ENCODE measurements at places on chromosomes 12 and 14.

- DNase-seq, result peak; percentile 8
Observed at GRCh38 chr14:59631237-59631636, 54.6 kb upstream of the CCDC175 start.

- DNase-seq, result peak; percentile 7
Observed at GRCh38 chr12:6540181-6540877, 6.0 kb downstream of the GAPDH start.

- no peak for DNase-seq
Observed at GRCh38 chr14:103143506-103143905, 20.2 kb downstream of the TNFAIP2 start.

- DNase-seq, result no peak
Observed at GRCh38 chr12:75883241-75883640, 148.3 kb downstream of the PHLDA1 start.

DNA sequence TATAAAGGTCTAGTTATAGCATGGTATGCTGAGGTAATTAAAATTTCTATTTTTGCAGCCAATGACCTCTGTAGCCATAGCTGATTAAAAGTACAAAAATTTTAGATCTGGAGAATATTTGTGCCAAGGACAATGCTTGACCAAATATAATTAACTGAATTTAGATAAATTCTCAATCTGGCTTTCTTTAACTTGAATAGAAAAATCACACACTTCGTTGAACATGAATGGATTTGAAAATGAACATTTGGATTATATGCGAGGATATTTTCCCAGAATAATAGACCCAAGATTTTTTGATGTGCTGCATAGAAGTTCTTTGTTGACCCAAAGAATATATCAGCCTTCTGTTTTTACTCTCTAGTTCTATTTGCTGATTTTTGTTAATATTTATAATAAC, 38.4 kb upstream of the G2E3 start:
- no peak for DNase-seq

GRCh38 chr14:102015045-102015685, 50.8 kb downstream of the DYNC1H1 start:
- DNase-seq, result no peak

DNA sequence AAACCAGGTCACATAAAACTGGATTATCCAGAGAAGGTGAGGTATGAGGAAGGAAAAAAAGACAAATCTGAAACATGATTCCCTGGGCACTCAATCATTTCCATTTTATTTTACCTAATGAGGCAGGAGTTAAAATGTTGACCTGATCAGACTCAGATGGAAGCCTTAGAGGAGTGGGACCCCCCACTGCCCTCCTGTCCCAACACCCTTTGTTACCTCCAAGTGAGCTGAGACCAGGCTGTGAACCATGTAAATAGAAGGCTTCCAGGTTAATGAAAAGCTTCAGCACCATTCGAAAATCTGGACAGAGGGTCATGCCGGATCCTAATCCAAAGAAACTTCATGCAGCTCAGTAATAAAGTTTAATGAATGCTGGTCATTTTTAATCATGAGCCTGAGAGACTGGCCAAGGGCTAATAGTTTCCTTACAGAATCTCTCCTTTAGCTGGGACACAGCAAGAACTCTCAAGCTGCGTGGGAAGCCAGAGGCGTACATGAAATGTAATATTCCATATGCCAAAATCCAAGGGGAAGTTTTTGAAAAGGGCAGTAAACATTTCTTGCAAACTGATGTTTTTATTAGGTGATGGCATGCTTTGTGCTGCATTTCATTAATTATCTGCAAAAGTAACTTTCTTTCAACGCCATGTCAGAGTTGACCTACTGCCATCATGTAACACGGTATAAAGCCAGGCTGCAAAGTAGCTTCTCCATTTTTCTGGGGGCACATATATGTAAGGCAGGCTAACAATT, 183.0 kb downstream of the PAX9 start:
- DNase-seq, result peak; percentile 51

DNA sequence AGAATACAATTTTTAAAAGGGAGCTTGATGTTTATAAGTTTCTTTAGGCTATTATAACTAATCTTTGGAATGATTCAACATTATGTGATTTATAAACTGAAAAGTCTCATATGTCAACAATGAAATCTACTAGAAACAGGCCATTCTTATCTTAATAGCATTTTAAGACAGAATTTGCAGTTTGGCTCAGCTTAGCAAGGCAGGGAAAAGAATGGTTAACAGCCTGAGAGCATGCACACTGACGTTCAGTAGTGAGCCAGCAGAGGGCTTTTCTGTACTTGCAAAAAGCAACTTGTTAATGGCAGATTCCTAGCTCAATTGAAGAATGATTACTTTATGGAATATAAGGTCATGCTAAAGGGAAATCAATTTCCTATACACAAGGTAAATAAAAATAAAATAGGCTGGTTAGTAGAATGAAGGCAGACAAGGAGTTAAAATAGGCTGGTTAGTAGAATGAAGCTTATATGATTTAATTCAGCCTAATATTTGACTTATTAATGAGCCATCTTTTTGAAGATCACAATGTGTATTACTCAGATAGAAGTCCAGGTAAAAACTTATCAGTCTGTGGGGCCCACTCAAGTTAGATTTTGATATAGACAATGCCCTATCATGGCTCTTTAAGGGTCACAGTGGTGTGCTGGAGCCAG, 95.9 kb downstream of the OTOGL start:
- peak; percentile 38 for DNase-seq

GRCh38 chr12:118065380-118065779, 4.4 kb upstream of the WSB2 start:
- DNase-seq, result no peak

DNA sequence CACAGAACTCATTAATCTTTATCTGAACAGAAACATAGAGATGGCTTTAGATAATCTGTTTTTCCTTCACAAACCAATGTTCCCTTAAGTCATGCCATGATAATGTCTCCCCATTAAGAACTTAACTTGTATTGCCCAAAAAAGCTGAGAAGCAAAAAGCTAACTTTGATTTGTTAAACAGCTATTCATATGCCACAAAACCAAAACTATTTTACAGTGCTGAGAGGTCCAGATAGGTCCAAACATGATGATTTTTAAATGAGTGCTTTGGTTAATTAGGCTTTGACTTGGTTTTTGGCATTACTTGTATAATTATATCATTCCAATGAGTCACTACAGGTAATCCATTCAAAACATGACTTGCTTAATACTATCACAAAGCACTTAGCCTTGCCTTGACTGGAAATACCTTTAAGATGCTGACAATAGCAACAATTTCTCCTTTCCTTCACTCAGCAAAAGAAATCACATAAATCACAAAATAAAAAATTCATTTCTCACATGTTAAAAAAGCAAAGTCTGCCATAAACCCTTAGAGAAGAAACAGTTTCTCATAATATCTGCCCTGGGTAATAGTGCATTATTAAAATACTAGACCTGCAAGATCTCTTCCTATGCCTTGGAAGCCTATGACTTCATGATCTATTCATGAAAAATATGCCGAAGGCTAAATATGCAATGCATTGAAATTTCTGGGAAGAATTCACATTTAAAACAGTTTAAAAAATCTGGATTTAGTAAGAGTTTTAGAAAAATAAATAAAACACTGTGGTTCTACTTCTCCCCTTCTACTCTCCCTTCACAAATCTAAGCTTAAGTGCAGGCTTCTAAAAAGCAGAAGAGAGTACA, 52.0 kb upstream of the SAV1 start:
- DNase-seq, result no peak

DNA sequence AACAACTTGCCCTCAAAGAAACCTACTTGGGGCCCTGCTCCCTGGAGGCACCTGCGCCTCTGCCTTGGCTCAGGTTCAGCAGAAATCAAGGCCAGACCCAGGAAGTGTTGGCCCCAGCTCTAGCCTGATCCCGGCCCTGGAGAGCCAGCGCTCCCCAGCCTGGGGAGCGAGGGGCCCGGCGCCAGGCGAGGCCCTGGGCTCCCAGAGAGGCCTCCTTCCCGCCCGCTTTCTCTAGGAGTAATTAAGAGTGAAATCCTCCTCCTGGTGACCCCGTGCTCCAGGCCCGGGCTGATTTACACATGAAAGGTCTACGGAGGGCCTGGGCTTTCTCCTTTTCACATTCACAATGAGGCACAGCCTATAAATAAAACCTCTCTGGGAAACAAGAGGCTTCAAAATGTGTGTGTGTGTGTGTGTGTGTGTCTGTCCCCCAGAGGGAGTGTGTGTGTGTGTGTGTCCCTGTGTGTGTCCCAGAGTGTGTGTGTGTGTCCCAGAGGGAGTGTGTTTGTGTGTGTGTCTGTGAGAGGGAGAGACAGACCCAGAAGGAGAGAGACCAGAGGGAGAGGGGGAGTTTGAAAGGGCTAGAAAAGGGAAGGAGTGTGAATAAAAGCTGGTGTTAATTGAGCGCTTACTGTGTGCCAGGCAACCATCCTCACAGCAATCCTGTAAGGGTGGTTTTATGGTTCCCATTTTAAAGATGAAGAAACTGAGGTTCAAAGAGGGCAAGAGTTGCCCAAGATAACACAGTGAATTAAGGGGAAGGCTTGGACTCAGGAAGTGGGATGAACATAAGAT, 23.8 kb upstream of the COX6A1 start:
- DNase-seq, result no peak

GRCh38 chr12:119412811-119413794, 78.6 kb downstream of the CCDC60 start:
- peak; percentile 56 for DNase-seq

- no peak for DNase-seq
Observed at GRCh38 chr12:31820832-31821231, 92.0 kb upstream of the AMN1 start.

GRCh38 chr14:68283378-68284123, 464.0 kb downstream of the RAD51B start:
- no peak for DNase-seq

All from NCI-H2081 (cell line).